CD4-positive, alpha-beta memory T cell (primary cell): ENCODE measurements at places on chromosomes 12 and 14.

DNA sequence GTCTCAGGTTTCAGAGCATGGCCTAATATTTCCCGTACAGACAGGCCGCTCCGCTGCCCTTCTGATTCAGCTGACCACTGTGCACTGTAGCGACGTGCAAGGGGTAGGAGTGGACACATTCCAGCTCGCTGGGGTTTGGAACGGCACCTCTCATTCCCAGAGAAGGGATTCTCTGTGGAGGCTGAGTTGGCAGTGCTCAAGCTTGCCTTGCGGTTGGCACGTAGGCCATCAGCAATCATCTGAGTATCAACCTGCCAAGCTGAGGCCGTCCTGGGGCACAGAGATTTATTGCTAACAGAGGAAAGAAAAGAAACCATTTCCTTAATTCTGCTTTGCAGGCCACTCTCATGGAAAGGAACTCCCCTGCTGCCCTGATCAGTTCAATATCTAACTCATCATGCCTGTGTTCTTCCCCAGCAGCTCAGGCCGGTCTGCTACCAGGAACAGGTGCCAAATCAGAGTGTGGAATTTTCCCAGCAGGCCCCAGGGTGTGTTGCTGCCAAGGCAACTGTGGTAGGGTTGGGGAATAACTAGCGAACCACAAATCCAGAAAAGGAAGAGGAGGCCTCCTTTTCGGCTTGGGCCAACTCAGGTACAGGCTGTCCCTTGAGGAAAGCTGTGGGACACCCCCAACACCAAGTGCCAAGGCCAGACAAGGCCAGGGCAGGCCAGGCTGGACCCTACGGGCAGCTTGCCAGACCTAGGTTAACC, 92.5 kb downstream of the SSPN start:
- no peak for DNase-seq

DNA sequence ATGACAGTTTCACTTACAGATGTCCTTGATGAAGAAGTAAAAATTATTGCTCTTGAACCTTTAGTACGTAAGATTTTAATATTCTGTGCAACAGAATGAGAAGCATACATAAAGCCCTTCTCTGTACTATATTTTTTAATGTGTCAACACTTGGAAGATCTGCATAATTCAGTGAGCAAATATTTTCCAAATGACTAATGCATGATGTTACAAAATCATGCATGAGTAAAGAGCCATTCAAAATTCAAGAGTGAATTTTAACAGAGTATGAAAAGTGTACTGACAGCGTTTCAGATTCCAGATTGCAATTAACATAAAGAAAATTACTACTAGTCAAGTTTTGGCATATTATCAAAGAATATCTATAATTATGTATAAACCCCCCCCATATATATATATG, 101.4 kb upstream of the BBS10 start:
- DNase-seq, result no peak

- no peak for DNase-seq
These were observed 98.4 kb downstream of the CCDC60 start for GRCh38 chr12:119432949-119433348.

DNA sequence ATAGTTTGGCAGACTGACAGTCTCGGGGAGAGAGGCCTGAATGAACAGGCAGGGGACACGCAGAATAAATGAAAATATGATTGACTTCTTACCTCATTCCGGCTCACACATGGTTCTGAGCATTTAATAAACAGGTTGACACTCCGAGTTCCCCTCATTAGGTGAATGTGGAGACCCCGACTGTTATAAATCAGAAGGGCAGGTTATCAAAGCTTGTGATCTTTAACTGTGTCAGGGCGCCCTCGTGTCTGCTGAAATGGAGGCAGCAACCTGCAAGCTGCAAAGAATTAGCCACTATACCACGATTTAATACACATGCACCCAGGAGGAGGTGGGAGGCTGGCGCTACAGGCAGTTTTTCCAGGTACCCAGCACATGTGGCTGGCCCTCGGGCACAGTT, 627.5 kb downstream of the MED13L start:
- no peak for DNase-seq

- no peak for DNase-seq
These were observed 7.6 kb upstream of the HOXC4 start for GRCh38 chr12:54045868-54046521.

- DNase-seq, result no peak
These were observed 9.7 kb downstream of the PDE6H start for GRCh38 chr12:14982562-14982961.

GRCh38 chr12:65269603-65270002, 8.9 kb upstream of the MSRB3 start:
- DNase-seq, result no peak

DNA sequence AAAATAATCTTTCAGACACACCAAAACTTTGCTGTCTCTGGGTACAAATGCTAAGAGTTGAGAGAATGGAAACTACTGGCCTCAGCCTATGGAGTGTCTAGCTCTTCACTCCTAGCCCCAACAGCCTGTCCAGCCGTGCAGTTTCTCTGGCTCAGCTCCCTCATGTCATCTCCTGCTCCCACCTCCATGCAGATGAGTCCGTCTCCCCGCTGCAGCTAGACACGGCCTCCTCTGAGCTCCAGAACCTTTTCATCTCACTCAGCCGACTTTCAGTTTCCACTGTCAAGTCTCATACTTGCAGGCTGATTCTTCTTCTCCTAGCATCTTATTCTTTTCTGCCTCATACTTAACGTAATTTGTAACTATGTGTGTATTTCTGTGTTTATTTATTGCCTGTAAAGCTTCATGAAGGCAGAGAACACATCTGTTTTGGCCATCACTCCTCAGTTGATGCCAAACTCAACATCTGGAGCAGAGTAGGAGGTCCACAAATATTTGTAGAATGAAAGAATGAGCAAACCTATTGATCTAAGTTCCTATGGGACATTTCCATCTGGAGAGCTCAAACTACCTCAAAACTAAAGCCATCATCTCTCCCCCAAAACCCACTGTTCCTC, 139.8 kb upstream of the PWP1 start:
- DNase-seq, result no peak

DNA sequence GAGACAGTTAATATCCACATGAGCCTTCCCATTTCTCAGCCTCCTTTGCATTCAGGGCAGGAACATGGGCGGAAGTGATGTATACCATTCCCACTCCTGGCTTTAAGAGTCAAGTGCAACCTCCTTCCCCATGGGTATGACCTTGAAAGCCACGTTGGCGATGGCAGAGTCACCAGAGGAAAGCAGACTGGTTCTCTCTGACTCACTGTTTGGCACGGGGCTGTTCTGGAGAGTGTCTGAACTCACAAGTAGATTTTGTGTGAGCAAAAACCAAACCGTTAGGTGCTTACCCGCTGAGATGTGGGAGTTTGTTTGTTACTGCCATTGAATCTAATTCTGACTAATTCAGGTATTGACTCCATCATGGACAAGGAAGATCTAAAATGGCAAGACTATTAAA, 36.7 kb upstream of the PZP start:
- no peak for DNase-seq

- no peak for DNase-seq
These were observed 62.5 kb downstream of the MAPKAPK5 start for GRCh38 chr12:111904446-111904975.

DNA sequence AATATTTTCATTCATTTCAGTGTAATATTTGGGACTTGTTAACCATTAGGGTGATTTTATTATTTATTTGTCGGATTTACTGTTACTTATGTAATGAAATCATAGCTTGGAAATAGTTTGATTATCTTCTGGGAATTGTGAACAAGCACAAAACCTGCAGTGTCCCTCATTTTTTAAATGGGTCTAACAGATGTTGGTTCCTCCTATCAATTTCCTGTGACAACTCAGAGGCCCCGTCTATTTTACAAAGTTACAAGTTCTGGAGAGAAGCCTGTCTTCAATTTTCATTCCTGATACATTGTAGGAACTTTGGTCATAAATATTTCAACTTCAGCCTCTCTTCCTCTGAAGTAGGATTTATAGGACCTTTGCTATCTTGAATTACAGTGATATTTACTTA, 101.8 kb upstream of the DNM1L start:
- DNase-seq, result no peak

DNA sequence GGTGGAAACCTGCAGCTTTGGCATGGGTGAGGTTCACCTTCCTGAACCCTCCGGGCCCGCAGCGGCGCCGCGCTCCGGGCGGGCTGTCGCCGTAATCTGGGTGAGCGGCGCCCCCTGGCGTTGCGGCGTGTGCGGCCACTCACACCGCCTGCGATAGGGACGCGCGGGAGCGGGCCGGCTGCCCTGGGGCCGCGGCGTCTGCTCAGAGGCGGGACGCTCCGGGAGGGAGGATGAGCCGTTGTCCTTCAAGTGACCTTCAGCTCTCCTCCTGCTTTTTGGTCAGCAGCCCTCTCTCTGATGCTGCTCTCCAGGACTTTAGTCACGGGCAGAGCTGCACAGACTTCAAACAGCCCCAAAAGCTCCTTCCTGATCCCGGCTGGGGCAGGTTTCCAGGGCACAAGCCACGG, 211.7 kb upstream of the FKBP4 start:
- DNase-seq, result no peak

- DNase-seq, result no peak
These were observed 6.0 kb upstream of the GTSF1 start for GRCh38 chr12:54479421-54479820.

DNA sequence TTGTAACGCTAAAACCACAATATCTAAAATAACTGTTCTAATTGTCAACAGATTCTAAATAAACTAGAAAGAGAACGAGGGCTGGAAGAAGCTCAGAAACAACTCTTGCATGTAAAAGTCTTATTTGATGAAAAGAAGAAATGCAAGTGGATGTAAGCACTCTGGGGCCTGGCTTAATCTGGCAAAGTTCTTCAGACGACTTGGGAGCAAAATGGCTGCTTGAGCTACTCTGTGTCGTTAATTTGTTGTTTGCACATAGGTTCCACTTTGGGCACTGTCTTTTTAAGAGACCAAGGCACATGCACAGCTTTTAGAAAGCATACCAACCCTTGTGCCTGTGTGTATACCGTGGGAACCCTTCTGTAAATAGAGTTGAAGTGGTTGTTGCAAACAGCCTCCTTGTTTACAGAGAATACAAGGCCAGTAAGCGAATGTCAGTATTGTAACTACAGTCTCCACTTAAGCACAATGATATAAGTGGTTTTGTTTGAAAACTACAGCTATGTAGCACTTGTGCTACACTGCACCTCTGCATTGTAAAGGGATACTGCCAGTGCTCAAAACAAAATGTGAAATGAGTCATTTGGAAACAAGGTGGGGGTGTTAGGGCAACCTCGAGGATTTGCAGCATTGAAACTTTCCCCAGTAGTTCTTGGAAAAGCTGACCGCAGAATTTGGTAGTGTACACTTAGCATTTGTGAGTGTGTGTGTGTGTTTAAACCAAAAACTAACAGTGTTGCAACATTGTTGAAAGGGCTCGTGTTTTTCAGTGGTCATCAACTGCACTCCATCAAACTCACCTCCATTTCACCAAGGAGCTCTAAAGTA, 154.3 kb downstream of the CEP83 start:
- no peak for DNase-seq

DNA sequence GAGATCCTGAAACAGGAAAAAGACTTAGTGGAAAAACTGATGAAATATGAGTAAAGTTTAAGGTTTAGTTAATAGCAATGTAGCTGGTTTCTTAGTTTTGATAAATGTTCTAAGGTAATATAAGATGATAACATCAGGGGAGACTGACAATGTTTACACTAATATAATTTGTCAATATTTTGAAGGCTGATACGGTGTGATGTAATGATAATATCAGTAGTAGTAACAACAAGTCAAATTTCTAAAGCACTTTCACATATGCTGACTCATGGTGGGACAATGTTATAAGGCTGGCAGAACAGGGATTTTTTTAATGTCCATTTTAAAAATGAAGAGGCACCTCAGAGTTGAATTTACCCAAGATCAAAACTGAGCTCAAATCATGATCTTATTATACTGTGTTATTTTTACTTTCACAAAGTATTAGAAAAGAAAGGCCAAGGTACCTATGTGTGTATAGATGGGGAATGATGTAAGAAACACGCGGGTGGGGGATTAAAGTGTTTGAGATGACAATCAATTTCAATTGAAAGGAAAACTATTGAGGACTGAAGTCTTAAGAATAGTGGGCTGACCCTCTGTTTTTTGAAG, 2.4 kb upstream of the FLRT2 start:
- DNase-seq, result no peak

DNA sequence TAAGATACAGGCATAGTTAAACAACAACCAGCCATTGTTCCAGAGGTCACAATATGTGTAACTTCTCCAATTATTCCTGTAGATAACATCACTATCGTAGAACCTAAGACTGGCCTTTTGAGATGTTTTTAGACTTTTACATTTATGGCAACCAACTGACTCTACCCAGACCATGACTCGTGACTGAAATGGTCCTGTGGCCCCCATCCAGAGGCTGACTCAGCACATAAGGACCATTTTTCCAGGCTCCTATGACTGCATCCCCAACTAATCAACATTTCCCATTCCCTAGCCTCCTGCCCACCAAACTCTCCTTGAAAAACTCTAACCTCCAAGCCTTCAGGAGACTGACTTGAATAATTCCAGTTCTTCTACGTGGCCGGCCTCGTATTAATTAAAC, 52.6 kb upstream of the NID2 start:
- DNase-seq, result no peak

DNA sequence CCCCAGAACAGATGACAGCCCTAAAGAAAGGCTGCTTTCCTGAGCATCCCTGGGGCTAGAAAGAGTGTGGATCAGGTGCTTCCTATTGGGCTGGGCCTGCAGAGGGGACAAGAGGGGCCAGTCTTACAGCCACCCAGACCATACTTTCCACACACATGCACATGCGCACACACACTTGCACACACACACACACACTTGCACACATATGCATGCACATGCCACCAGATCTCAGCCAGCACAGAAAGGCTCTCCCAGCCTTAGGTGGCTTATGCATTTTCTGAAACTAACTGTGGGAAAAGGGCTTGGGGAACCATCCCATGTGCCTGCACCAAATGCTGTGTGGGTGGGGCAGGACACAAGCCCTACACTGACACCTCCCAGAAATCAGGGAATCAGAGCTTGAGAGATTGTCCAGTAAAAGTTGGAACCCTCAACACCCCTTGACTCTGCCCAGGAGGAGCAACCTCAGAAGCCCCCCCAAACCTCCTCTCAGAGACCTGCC, 2.5 kb upstream of the DIO3 start:
- DNase-seq, result no peak

DNA sequence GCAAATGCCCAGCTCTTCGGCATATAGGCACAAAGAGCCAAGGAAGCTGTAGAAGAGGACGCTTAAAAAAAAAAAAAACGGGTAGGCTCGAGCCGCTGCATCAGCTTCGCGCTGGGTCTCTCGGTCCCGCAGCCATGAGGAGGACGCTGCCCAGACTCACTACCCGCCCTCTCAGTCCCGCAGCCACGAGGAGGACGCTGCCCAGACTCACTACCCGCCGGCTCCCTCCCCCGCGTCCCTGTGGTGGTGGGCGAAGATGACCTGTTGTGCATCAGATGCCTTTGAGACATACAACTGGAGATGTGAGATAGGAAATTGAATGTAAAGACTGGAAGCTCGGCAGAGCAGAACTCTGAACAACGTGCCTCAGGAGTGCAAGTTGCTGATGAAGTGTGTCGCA, 11.4 kb upstream of the SPSB2 start:
- no peak for DNase-seq

- no peak for DNase-seq
These were observed 73.9 kb downstream of the SYT1 start for GRCh38 chr12:78938341-78939084.

GRCh38 chr12:104828015-104828414, 130.1 kb downstream of the SLC41A2 start:
- DNase-seq, result no peak
